Muscle of leg (tissue), 16 donors: ENCODE measurements at places on chromosomes 6 and 20.
A peak's percentile ranks its signal among the peaks of the same experiment; 100 is the strongest.

GRCh38 chr6:27250277-27251111, 3.0 kb downstream of the PRSS16 start:
- DNase-seq: no peak

DNA sequence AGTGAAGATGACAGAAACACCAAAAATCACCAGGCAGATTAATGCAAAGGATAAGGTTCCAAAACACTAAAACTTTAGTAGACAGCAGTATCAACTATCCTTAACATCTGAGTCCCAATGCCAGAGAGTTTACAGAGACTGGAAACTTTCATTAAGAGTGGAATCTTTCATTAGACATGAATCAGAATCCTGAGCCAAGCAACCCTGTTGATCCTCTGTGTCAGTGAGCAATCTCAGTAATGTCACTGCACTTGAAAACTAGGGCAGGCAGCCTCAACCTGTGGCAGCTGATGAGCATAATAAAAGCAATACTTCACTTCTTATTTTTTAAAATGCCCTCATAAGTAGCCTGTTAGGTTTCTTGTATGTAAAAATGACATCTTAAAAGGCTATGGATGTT, 252.8 kb upstream of the PLN start:
- DNase-seq: peak; percentile 43

DNA sequence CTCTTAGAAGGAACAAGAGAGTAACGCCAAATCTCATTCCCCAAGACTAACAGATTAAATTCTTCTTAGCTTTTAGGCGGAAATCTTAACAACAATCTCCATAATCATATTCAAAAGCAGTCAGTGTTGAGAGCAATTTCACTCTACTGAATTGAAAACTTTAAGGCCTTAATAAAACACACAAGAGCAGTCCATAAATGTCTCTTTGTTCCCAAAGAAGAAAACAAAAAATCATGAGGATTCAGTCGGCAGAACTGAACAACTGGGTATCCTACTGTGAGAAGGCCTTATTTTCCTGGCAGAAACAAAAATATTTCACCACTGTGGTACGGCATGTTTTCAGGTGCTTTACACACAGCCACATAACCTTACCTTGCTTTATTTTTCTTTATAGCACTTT, 14.4 kb downstream of the ABHD12 start:
- DNase-seq: no peak

- no peak for DNase-seq
Observed at GRCh38 chr20:24672886-24673677, 203.7 kb downstream of the SYNDIG1 start.

DNA sequence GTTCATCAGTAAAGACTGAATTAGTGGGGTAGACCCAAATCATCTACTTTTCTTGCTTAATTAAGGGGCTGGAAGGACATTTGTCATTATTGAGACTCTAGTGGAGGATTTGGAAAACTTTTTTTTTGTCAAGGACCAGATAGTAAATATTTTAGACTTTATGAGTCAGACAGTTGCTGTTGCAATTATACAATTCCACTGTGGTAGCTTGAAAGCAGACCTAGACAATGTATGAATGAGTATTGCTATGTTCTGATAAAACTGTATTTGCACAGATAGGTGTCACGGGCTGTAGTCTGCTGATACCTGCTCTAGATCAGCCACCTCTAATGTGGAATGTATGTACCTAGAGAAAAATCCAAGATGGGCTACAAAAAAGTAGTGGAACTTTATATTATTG, 175.0 kb downstream of the CARMIL1 start:
- no peak for DNase-seq

DNA sequence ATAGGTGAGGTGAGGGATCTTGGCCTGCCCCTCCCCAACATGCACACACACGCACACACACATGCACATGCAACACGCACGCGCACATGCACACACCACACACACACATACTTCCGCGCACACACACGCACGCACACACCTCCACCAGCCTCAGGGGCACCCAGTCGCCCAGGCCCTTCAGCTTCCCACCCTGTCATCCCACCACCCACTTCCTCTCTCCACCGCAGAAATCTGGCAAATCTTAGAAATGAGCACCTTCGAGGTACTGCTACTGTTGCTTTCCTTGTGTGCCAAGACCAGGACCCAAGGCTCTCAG, 1.2 kb downstream of the SPDEF start:
- DNase-seq: no peak

- no peak for DNase-seq
Observed at GRCh38 chr6:136866872-136867416, 44.6 kb downstream of the PEX7 start.

DNA sequence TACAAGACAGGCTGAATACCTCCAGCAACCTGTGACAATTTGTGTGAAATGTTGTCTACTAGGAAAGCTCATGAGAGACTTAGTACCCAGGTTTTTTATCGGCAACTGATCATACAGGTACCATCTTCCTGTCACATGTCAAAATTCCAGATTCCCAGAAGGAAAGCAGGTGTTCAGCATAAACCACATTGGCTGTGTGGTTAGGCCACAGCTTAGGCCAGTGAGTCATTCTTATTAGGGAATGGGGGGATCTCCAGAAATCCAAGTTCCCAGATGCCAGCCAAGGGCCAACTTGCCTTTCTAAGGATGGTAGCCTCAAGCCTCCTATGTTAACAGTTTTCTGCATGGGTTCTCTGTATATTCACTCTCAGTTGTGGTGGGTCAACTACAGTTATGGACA, 65.9 kb downstream of the FAM184A start:
- DNase-seq: no peak

- DNase-seq: peak; percentile 84
Observed at GRCh38 chr6:80133020-80133419, 26.5 kb downstream of the BCKDHB start.

DNA sequence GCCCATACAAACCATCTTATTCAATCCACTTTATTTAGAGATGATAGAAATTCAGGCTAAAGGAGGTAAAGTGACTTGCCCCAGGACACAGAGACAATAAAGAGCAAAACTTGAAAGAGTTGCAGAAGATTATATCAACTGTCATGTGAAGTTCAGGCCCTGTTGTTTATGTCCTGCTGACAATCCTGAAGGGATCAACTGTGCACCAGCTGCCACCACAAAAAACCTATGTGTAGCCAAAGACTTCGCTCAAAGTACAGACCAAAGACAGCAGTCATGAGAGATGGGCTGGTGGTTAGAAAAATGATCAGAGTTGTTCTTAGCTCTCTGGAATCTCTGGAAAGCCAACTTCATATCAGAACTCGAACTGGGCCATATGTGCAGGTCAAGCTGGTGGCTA, 16.0 kb upstream of the CITED2 start:
- DNase-seq: peak; percentile 17

GRCh38 chr6:106117579-106117978, 31.4 kb downstream of the PRDM1 start:
- DNase-seq: peak; percentile 19

DNA sequence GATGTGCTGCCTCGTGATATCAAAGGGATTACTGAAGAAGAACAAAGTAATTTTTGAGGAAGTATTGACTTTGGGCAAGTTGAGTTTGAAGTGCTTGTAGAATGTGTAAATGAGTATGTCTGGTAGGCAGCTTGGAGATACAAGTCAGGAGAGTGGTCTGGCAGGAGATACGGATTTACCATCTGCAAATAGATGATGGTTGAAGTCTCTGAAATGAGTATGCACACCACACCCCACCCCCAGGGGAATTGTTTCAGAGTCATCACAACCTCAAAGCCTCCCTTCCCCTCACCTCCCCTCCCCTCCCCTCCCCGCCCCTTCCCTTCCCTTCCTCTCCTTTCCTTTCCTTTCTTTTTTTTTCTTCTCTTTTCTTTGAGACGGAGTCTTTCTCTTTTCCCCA, 16.4 kb upstream of the MCUR1 start:
- no peak for DNase-seq

DNA sequence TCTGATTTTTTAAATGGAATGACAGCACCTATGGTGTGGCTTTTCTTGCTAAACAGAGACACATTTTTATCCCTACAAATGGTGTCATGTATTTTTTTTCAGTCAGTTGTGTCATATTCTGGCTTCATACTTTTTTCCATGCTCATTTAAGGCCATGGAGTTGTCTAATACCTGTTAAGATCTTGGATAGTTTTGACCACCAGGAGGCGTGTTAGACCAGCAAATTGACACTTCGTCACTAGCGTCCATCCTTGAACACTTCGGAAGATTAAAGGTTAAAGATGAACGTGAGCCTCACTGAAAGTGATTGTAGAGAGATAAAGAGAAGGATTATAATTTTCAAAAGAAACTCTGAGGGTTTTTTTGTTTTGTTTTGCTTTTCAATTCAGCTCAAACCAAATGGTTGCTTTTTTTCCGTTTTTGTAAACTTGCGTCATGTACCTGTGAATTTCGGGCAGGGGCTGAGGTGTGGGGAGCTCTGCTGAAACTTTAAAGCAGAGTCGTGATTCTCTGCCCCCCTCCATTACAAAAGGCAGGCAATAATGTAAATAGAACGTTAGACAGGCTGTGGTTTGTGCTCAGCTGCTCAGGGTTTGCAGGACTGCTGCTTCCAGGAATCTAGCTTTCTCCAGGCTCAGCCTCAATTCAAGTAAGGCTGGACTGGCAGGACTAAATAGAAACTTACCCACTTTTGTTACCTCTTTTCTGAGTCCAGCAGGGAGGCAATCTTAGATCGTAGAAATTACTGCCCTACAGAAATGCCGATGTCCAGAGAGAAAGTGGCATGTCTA, 245.1 kb downstream of the FOXA2 start:
- peak; percentile 76 for DNase-seq

GRCh38 chr6:144365271-144365670, 80.1 kb downstream of the UTRN start:
- DNase-seq: peak; percentile 59

- no peak for DNase-seq
Observed at GRCh38 chr20:2799271-2799670, 1.2 kb downstream of the CPXM1 start.
